ENCODE measurements at places on chromosomes 3 and 15.

- DNase-seq: no peak
Measured at GRCh38 chr3:172258624-172259023, 189.6 kb downstream of the GHSR start.

GRCh38 chr15:92907896-92908712 is 8.0 kb downstream of the CHD2 start:
- no peak for DNase-seq

DNA sequence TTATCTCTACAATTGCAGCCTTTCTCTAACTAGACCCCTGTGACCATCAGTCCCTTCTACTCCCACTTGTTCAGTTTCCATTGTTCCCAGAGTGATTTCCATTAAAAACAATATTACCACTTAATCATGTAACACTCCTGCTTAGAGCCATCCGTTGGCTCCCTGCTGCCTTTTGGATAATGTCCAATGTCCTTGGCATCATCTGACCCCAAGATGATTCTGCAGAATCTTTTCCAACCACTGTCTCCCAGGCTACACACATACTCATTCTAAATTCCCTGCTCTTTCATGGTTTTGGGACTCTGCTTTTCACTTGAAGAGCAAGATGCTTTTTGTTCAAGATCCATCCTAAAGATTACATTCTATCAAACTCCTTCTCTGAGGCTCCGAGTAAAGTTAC is 7.1 kb downstream of the KCNH8 start:
- DNase-seq: no peak

- no peak for DNase-seq
Measured at GRCh38 chr15:89299896-89300295, 34.7 kb downstream of the POLG start.

- DNase-seq: no peak
Measured at GRCh38 chr3:137693791-137694190, 70.3 kb upstream of the SOX14 start.

DNA sequence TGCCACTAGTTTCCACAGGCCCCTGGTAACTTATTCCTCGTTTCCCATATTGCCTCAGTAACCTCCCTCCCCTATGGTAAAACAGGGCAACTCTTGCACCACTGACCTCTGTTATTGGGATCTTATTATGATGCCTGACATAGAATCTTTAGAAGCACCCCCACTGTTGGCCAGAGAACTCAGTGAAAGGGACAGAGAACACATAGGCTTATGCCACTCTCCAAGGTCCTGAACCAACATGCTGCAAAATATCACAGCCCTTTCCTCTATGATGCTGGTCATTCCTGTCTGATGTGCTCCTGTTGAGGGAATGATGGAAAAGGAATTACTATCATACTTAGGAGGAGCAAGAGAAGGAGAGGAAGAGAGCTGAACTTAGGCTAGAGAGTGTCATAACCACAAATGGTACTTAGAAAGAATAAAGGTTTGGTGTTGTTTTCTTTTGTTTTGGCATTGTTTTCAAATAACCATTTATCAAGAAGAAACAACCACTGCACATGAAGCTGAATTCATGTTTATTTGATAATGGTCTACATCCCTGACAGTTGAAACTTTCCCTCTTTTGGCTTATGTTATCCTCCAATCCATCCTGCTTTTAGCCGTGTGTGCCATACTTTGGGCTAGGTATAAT is 330.2 kb downstream of the EPHB1 start:
- no peak for DNase-seq

DNA sequence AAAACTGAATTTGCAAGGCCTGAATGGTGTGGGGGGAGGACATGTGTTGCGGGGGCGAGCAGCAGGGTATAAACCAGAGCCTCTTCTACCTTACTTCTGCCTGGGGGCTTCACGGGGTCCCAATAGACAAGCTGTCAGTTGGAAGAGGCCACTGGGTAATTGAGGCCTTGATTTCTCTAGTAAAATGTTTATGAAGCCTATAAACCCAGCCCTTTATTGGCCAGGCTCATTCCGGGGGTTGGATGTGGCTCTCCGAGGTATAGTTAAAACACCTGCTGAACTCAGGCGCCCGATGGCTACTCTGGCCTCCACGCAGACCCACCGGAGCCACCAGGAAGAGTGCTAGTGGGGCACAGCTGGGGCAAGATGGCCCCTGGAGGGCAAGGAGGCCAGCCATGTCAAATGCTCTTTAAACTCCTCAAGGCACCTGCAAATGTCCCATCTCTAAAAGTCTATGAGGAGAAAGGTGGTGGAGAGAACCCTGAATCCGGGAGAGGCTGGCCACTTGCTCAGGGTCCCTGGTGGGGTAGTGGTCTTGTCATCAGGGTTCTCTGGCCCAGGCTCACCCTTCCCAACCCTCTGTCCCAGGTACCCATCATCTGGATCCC is 34.3 kb downstream of the IGDCC3 start:
- no peak for DNase-seq
